ENCODE measurements at places on chromosomes 3 and 15.

- H3K27me3 ChIP-seq: peaks cover 7% of the 10 kb centered on the region
- H3K36me3 ChIP-seq: no peaks in the 10 kb centered on the region
- DNase-seq: no peak
- no peak overlapping the region for H3K4me3 ChIP-seq
- no peak overlapping the region for H3K27ac ChIP-seq
- H3K4me1 ChIP-seq: no peaks in the 10 kb centered on the region
Measured at GRCh38 chr15:84826369-84826823, 9.2 kb downstream of the ALPK3 start.

GRCh38 chr3:5232570-5232969 is 45.1 kb downstream of the EDEM1 start:
- no peaks in the 10 kb centered on the region for H3K36me3 ChIP-seq
- H3K4me1 ChIP-seq: peaks cover 5% of the 10 kb centered on the region
- DNase-seq: no peak
- no peak overlapping the region for H3K27ac ChIP-seq

- peak; percentile 80 for DNase-seq
- peaks cover 5% of the 10 kb centered on the region for H3K4me1 ChIP-seq
- H3K4me3 ChIP-seq: peak overlapping the region; percentile 72
- no peak overlapping the region for H3K27ac ChIP-seq
- no peaks in the 10 kb centered on the region for H3K36me3 ChIP-seq
Measured at GRCh38 chr3:57169872-57170623, 4.9 kb upstream of the IL17RD start.

GRCh38 chr3:117444175-117444574 is 734.6 kb downstream of the TUSC7 start:
- H3K27me3 ChIP-seq: no peaks in the 10 kb centered on the region
- DNase-seq: no peak
- H3K27ac ChIP-seq: no peak overlapping the region
- no peak overlapping the region for H3K4me3 ChIP-seq

DNA sequence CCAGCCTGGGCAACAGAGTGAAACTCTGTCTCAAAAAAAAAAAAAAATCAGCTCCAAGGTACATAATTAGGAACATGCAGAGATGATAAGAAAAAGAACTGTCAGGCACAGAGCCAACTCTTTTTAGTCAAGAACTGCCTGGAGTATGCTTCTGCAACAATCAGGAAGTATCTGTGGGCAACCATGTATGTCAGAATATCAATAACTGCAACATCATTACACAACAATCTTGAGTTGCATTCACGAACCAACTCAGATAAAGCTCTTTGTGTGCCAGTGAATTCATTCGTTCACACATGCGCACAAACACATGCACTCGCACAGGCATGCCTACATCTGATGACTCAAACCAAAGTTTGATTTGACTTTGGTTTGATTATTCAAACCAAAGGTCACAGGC is 32.1 kb downstream of the EFHB start:
- no peak overlapping the region for H3K4me3 ChIP-seq
- DNase-seq: no peak
- H3K27ac ChIP-seq: no peak overlapping the region
- H3K36me3 ChIP-seq: no peaks in the 10 kb centered on the region
- no peaks in the 10 kb centered on the region for H3K27me3 ChIP-seq
- no peaks in the 10 kb centered on the region for H3K4me1 ChIP-seq

- no peaks in the 10 kb centered on the region for H3K27me3 ChIP-seq
- H3K4me1 ChIP-seq: no peaks in the 10 kb centered on the region
- no peak overlapping the region for H3K27ac ChIP-seq
- no peak overlapping the region for H3K4me3 ChIP-seq
- no peaks in the 10 kb centered on the region for H3K36me3 ChIP-seq
Measured at GRCh38 chr3:68706536-68706935, 225.8 kb downstream of the TAFA4 start.

DNA sequence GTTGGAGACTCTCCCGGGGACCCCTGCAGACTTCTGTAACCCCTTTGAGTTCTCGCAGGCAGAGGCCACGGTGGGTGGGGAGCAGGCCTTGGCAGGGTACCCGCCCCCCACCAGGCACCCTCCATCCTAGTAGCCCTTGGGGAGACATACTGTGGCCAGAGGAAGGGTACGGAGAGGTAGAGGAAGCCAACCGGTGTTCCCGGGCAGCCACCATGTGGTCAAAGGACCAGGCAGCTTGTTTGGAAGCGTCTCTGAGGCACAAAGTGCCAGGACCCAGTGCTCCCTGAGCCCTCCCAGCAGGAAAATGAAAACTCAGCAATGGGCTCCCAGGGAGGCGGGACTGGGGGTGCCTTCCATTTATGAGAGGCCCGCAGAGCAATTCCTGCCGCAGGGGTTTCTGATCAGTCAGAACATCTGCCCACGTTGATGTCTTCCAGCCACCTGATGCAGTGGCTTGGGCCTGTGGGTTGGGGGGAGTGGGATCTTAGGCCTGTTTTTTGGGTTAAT is 53.0 kb upstream of the CGNL1 start:
- no peak overlapping the region for H3K27ac ChIP-seq
- H3K36me3 ChIP-seq: no peaks in the 10 kb centered on the region
- DNase-seq: no peak
- H3K4me3 ChIP-seq: no peak overlapping the region
- H3K27me3 ChIP-seq: peaks cover 8% of the 10 kb centered on the region

DNA sequence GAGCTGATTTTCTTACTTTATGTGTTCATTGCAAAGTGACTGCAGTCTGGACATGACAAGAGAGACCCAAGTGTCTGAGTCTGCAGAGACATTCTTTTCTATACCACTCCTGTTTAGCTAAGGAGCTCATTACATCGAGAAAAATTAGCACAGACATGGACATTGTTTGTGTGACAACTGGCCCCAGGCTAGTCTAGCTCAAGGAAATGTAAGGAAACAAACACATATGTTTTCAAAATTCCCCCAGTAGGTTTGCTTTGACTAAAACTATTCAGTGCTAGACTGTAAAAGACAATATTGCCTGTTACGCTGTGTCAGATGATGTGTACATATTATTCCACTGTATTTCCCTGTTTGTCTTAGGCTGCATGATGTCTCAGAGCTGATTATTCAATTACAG is 40.9 kb downstream of the TPRG1 start:
- H3K27me3 ChIP-seq: peaks cover 8% of the 10 kb centered on the region
- H3K4me1 ChIP-seq: no peaks in the 10 kb centered on the region
- no peaks in the 10 kb centered on the region for H3K36me3 ChIP-seq
- no peak overlapping the region for H3K27ac ChIP-seq

- H3K4me1 ChIP-seq: no peaks in the 10 kb centered on the region
- no peak for DNase-seq
- H3K4me3 ChIP-seq: no peak overlapping the region
- H3K27ac ChIP-seq: no peak overlapping the region
- H3K27me3 ChIP-seq: peaks cover 11% of the 10 kb centered on the region
- H3K36me3 ChIP-seq: no peaks in the 10 kb centered on the region
Measured at GRCh38 chr15:61118885-61119284, 110.2 kb downstream of the RORA start.

DNA sequence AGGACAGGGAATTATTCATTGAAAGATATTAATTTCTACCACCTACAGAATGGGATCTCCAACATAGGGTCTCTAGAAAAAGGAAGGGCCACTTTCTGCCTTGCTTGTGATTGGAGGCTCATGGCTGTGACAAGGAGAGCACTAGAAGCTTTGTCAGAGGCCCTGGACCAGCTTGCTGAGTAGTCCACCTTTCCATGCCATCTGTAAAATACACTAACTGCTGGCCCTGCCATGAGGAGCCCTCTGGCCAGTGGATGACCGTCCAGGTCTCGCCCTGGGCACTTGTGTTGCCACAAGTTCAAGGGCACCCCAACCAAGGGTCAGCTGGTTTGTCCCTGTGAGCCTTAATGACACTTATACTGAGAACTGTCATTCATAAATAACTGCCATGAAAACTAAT is 1.6 kb upstream of the SYNM start:
- no peaks in the 10 kb centered on the region for H3K36me3 ChIP-seq
- peaks cover 13% of the 10 kb centered on the region for H3K4me1 ChIP-seq
- no peak overlapping the region for H3K4me3 ChIP-seq
- DNase-seq: no peak
- H3K27me3 ChIP-seq: peaks cover 46% of the 10 kb centered on the region
- H3K27ac ChIP-seq: no peak overlapping the region

DNA sequence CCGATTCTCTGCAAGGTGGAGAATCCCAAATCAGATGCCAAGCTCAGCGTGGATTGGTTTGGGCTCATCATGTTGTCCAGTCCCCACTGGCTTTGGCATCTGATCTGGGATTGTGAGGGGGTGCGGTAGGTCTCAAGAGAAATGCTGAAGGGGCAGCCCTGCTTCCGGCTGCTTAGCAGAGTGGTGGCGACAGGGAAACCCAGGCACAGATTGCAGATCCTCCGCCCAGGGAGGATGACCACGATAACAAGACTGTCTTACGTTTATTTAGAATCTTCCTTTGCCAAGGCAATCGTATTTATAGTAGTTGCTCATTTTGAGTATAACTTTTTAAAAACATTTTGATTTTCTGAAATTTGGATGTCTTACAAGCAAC is 61.1 kb downstream of the SLC12A8 start:
- H3K27ac ChIP-seq: no peak overlapping the region
- H3K36me3 ChIP-seq: peaks cover 1% of the 10 kb centered on the region
- H3K4me3 ChIP-seq: no peak overlapping the region
- H3K27me3 ChIP-seq: peaks cover 5% of the 10 kb centered on the region

DNA sequence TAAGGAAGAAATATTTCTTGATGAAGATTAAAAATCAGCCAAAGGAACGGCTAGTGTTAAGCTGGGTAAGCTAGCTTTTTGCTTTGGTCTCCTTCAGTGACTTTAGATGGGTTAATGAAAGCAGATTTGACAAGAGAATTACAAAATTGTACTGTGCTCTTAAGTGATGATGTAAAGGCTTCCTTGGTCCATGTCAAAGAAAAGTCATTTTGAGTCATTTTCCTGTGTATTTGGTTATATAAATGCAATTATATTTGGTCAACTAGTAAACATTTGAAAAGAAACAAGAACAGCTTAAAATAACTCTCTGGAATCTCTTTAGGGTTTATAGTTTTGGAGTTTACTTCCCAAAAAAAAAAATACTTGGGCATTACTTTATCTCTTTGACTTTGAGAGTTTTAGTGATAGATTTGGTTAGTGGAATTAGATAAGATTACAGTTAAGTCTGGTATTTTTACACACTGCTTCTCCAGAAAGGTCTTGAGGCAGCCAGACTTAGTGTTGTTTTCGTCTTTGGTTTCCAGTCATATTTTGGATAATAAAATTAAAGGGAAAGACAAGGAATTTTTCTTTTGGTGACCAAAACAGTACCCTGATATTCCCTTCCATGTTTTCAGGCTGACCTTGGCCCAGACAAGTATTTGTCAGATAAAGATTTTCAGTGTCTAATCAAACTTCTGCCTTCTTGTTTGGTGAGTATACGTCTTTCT is 42.3 kb downstream of the PDHB start:
- no peaks in the 10 kb centered on the region for H3K27me3 ChIP-seq
- H3K36me3 ChIP-seq: peaks cover 16% of the 10 kb centered on the region
- H3K27ac ChIP-seq: no peak overlapping the region
- DNase-seq: no peak
- H3K4me1 ChIP-seq: peaks cover 21% of the 10 kb centered on the region

DNA sequence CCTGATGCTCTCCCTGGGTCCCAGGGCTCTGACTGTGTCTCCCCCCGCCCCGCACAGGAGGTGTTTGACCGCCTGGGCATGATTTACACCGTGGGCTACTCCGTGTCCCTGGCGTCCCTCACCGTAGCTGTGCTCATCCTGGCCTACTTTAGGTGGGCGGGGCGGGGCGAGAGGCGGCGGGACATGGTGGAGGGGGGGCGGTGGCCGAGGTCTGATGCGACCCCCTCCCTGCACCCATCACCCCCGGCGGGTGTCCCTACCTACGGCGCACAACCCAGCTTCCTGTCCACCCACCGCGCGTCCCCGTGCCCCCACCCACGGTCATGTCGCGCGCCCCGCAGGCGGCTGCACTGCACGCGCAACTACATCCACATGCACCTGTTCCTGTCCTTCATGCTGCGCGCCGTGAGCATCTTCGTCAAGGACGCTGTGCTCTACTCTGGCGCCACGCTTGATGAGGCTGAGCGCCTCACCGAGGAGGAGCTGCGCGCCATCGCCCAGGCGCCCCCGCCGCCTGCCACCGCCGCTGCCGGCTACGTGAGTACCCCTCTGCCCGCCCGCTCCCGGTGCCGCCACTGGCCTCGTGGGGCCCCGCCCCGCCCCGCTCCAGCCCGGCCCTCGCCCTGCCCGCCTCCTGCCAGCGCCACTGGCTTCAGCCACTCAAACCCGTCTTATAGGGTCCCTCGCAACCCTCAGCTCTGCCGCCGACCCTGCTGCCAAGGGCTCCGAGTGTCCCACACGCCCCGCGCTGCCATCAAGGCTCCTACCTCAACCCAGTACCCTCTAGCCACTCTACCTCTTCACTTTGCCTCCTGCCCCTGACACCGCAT is 21.0 kb downstream of the PTH1R start:
- H3K27ac ChIP-seq: no peak overlapping the region
- peaks cover 18% of the 10 kb centered on the region for H3K27me3 ChIP-seq
- H3K4me3 ChIP-seq: peak overlapping the region; percentile 25
- no peaks in the 10 kb centered on the region for H3K36me3 ChIP-seq
- peaks cover 3% of the 10 kb centered on the region for H3K4me1 ChIP-seq
- peak; percentile 37 for DNase-seq

GRCh38 chr3:146161663-146162002 is 649 bp upstream of the PLOD2 start:
- peaks cover 55% of the 10 kb centered on the region for H3K27me3 ChIP-seq
- H3K36me3 ChIP-seq: no peaks in the 10 kb centered on the region
- H3K27ac ChIP-seq: no peak overlapping the region
- peaks cover 7% of the 10 kb centered on the region for H3K4me1 ChIP-seq
- no peak for DNase-seq

- H3K27me3 ChIP-seq: no peaks in the 10 kb centered on the region
- H3K4me1 ChIP-seq: peaks cover 17% of the 10 kb centered on the region
- peaks cover 31% of the 10 kb centered on the region for H3K36me3 ChIP-seq
- no peak overlapping the region for H3K4me3 ChIP-seq
Measured at GRCh38 chr3:111738238-111738637, 120.8 kb upstream of the PHLDB2 start.

DNA sequence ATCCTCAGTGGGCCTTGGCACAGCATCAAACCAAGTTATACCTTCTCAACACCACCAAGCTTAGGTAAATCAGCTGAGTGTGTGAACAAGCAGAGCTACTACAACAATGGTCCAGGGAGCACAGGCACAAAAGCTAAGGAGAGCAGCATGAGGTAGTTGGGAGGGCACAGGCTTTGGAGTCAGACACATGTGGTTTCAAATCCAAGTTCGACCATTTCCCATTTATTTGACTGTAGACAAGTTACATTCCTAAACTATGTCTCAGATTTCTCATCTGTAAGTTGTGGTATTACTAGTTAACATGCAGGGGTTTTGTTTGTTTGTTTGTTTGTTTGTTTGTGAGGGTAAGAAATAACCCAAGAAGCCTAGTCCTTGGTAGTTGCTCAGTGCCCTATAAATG is 46.9 kb downstream of the MLH1 start:
- peaks cover 36% of the 10 kb centered on the region for H3K36me3 ChIP-seq
- H3K4me3 ChIP-seq: no peak overlapping the region
- no peak for DNase-seq
- H3K27me3 ChIP-seq: no peaks in the 10 kb centered on the region
- no peaks in the 10 kb centered on the region for H3K4me1 ChIP-seq

- H3K36me3 ChIP-seq: peaks cover 1% of the 10 kb centered on the region
- DNase-seq: no peak
- no peaks in the 10 kb centered on the region for H3K4me1 ChIP-seq
- no peak overlapping the region for H3K4me3 ChIP-seq
- H3K27me3 ChIP-seq: no peaks in the 10 kb centered on the region
Measured at GRCh38 chr3:51340989-51341636, 44.0 kb upstream of the MANF start.

GRCh38 chr15:66703540-66703941 is 1.5 kb downstream of the SMAD6 start:
- no peak overlapping the region for H3K27ac ChIP-seq
- H3K27me3 ChIP-seq: peaks cover 23% of the 10 kb centered on the region
- DNase-seq: peak; percentile 62
- peaks cover 2% of the 10 kb centered on the region for H3K36me3 ChIP-seq

GRCh38 chr3:71881732-71882131 is 96.8 kb upstream of the PROK2 start:
- H3K4me1 ChIP-seq: no peaks in the 10 kb centered on the region
- DNase-seq: no peak
- peaks cover 28% of the 10 kb centered on the region for H3K27me3 ChIP-seq
- no peaks in the 10 kb centered on the region for H3K36me3 ChIP-seq

All from activated naive CD8-positive, alpha-beta T cell treated with anti-CD3 and anti-CD28 coated beads, Interleukin-2, amount 10 ng/mL, durations not matched to agents 7 days and 5 days (primary cell).